Liver (tissue), 10 donors: ENCODE measurements at places on chromosomes 6 and 20. TPM values are rescaled to one million over a fixed set of nuclear protein-coding genes. Genes with fewer than 3 reads are reported as not detected.

The PLG gene
- 880 TPM for total RNA-seq

The LY6G6F gene
- total RNA-seq = 0.08 TPM

DNA sequence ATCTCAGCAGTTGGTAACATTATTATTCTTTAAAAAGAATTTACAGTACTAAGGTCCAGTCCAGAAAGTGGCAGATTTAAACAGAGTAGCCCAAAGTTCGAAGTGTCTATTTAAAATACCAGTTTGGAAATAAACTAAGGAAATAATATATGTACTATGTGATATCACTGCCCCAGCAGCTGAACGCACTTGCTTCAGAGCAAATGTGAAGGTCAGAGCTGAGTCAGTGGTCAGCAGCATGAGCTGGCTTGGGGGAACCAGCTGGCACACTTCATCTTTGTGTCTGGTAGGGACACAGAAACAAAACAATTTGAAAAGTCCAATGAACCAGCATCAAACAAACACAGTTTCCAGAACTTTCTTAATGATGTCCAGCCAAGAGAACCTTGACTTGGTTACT, 15.4 kb downstream of the TMEM14B start:
- DNase-seq = no peak

- DNase-seq = no peak
These were observed 39.0 kb upstream of the SLC22A1 start for GRCh38 chr6:160082627-160083026.

DNA sequence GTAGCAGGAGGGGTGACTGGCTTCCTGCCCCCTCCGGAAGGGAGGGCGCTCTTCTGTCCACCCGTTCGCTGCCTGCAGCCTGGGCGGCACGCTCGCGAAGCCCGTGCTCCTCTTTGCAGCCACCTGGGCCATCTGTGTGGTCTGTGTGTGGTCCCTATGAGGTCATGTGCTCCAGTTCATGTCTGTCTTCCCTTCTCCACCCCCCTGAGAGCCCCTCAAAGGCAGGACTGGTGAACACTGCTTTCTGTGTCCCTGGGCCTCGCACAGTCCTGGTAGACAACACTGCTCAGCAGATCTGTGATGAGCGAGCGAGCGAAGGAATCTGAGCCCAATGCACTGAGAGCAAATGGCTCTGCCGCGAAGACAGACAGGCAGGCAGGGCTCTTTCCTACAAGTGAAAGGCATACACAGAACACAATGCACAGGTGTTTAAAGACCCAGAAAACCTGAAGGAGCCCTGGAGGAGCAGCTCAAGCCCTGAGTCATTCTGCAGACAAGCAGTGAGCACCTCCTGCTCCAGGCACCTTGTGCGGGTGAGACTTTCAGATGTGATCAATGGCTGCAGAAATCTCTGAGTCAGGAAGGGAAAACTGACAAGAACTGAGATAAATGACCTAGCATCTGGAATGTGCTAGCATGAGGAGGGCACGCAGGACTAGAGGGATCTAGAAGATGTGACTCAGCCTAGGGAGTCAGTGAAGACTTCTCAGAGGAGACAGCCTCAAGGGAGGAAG, 27.1 kb downstream of the PPP1R3G start:
- no peak for DNase-seq

DNA sequence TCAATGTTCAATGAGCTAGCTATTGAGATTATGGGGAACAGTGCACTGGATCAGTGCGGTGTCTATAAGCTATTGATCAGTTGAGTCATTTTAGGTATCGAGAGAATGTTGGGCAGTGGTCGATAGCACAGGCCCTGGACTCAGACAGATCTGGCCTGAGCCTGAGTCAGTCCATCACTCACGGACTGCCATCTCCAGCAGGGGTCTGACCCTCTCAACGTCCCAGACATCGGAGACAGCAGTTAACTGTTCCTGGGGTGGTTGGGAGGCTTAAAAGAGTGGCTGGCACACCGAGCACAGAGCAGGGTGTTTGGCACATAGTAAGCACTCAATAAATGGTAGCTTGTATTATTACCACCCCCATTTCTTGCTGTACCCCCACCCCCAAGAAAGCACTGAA, 9.3 kb downstream of the EYA2 start:
- no peak for DNase-seq

DNA sequence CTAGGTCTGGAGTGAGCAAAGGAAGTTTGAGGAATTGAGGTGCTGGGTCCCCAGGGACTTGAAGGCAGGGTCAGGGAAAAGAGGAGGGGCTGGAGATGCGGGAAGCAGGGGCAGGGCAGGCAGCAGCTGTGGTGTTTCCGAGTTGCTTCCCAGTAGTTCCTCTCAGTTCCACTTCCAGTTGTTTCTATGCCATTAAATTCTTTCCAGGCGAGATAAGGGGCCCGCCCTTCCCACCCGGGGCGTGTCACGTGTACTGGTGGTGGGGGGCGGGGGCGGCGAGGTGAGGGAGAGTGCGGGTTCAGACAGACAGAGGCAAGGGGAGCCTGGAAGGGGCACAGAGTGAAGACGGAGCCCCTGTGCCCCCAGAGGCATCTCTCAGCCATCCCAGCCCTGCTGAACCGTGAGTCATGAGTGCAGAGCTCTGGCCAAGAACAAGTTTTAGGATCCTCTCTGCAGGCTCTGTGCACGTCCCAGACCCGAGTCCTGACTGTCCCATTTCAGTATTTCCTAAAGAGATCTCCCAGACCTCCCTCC, 977 bp downstream of the TNXB start:
- peak; percentile 63 for DNase-seq

GRCh38 chr6:144012534-144012933, 4.5 kb upstream of the PLAGL1 start:
- no peak for DNase-seq

GRCh38 chr20:53061192-53062108, 89.3 kb downstream of the TSHZ2 start:
- no peak for DNase-seq

- no peak for DNase-seq
These were observed 9.4 kb upstream of the HDDC2 start for GRCh38 chr6:125310994-125311649.
